ENCODE measurements at places on chromosomes 5 and 9.

GRCh38 chr9:132575005-132575609 is 7.3 kb upstream of the BARHL1 start:
- DNase-seq: peak; percentile 70

DNA sequence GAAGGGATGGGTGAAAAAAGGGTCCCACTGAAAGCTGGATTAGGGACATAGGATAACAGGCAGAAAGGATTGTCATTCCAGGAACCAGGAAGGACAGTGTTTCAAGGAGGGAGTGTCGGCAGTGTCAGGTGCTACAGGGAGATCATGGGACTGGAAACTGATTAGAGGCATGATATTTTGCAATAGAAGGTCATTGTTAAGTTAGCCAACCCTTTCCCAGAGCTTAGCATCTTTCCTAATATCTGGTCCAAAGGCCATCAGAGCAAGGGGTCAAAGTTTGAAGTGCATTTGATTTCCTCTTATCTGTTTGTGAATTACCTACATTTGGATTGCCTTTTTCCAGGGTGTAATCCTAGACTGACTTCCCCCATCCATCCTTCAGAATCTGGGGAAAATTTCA is 91.3 kb downstream of the DOCK2 start:
- DNase-seq: no peak

DNA sequence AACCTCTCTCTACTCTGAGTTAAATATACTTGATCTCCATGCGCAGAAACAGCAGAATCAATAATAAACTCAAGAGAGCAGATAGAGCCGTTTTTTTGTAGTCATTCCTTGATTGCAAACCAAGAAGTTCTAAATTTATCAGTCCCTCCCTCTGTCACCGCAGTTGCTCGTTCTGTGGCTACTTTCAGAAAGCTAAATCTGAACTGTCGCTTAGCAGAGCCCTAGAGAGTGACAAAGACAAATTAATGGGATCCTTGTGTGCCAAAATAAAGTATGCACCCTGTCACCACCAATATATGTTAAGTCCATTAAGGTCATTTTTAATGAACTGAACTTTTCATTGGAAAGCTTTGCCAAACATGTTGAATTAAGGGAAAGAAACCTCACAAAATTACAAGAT is 218.3 kb downstream of the ADAMTSL1 start:
- DNase-seq: no peak

- no peak for DNase-seq
These were observed 66.3 kb downstream of the RCL1 start for GRCh38 chr9:4859035-4859434.

DNA sequence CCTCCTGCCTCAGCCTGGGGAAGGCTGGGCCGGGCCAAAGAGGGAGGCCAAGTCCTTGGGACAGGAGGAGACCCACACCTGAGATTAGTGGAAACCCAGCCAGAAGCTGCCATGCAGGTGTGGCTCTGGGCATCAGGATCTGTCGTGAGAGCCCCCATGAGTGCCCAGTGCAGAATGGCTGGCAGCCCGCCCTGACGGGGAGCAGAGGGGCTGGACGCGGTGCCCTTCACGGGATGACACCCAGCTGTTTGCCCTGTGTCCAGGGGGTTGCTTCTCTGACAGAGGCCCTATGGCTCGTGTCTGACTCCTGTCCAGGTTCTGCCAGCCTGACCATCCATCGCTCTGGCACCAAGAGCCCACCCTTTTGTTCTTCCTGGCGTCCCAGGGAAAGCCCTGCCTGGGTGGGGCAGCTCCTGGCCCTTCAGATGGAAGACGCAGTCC is 8.5 kb downstream of the DIPK1B start:
- no peak for DNase-seq

DNA sequence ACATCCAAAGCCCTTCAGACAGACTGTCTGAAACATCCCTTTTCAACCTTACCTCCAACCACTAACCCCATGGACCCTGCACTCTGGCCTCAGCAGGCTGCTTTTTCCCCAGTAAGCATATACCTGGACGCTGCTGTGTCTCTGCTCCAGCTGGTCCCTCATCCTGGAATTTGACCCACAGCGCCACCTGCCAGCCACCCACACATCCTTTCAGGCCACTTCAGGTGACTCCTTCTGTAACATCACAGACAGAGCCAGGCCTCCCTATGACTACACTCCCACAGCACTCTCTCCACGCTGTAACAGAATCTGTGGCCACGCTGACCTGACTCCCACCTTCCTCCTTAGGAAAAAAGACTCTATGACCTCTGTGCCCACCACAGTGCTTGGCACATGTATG is 3.4 kb downstream of the MGAT1 start:
- DNase-seq: peak; percentile 69

- no peak for DNase-seq
These were observed 46.1 kb upstream of the RIC1 start for GRCh38 chr9:5582835-5583195.

- no peak for DNase-seq
These were observed 84.9 kb downstream of the TRPM3 start for GRCh38 chr9:71036501-71036900.

- DNase-seq: no peak
These were observed 99.3 kb downstream of the CCDC192 start for GRCh38 chr5:127802477-127802865.

GRCh38 chr5:73486119-73486899 is 11.9 kb upstream of the BTF3 start:
- DNase-seq: no peak

- DNase-seq: no peak
These were observed 288.3 kb upstream of the NR4A3 start for GRCh38 chr9:99533421-99533820.

- DNase-seq: no peak
These were observed 88.4 kb upstream of the BOD1 start for GRCh38 chr5:173704615-173705511.

DNA sequence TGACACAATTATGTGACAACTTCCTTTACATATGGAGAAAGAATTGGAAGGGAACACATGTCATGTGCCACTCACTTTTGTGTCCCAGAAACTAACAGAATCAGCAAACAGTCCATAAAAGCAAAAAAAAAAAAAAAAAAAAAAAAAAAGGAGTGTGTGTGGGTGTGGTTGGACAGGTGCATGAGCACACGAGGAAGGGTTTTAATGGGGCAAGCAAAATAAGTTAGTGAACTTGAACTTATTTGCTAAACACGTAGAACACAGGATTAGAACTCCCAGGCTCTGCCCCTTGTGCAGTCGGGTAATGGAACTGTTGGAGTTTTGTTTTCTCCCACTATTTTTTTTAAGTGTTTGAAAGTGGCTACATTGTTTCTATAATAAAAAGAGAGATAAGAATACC is 74.8 kb upstream of the PJA2 start:
- no peak for DNase-seq

GRCh38 chr9:19699756-19700155 is 89.1 kb downstream of the SLC24A2 start:
- no peak for DNase-seq

DNA sequence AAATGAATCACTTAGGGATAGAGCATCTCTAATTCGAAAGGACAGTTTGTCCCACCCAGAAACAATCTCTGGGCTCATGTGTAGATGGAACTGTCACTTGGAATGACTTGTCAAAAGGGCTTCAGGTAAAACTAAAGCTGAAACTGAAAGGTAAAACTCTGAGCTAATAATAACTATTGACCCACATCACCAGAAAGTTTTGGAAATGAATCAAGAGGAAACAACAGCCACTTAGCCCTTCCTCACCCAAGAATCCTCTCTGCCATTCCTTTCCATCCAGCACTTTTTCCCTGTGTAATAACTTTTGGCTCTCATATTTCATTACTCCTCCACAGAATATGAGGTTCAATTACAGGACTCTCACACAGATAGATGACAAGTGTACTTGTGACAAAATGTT is 14.0 kb upstream of the GLRX start:
- no peak for DNase-seq

- no peak for DNase-seq
These were observed 136.2 kb downstream of the FANCC start for GRCh38 chr9:95181226-95181818.

DNA sequence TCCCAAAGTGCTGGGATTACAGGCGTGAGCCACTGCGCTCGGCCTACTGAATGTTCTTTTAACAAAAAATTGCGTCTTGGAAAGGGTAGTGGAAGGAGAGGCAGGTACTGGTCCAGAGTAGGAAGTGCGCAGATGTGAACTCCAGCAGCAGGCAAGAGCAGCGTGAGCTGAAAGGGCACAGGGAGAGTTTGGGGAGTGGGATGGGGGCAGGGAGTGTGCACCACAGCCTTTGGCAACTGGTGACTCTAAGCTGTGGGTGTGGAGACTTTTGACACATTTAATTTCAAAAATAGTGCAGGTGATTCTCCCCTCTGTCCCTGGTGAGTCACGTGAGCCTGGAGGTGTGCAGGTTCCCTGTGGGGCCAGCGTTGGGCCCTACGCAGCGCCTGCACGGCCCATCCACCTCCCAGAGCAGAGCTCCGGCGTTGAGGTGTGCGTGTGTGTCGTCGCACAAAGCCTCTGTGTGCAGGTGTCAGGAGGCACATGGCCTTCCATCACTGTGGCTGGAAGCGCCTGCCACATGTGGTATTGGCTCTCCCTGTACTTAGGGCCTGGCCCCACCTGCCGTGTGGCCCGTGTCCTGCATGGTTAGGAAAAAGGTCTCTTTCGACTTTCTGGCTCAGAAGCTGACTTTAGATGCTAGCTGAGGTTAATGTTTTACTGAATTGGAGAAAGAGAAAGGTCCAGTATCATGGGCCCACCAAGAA is 11.5 kb downstream of the SQSTM1 start:
- DNase-seq: no peak

- DNase-seq: no peak
These were observed 32.8 kb downstream of the PLAC8L1 start for GRCh38 chr5:146072595-146072994.

DNA sequence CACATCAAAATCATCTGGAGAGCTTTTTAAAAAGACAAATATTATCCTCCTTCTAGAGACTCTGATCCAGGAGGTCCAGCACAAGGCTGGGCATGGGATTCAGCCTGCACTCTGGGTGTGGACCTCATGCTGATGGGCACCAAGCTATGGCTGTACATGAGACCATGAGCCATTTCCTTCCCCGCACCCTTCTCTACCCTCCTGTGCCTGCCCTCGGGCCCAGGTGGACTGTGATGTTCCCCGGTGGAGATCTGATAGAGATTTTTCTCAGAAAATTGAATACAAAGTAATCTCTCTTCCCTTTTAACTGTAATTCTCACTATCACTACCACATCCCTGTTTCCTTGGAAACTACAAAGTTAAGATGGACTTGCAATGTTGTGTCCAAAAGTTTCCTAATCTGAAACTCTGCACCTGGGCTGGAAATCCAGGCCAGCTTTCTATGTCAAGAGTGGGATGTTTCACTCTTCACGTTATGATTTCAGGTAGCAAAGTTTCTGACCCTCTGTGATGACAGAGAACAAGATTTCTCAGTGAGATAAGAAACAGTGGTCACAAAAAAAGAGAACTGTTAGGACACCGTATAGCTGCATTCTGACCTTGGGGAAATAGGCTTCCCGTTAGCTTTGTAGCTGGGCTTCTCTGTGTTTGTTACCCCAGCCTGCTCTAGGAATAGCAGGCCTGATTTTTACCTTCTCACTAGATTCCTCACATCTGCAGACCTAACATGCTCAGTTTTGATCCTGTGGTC is 11.5 kb downstream of the SFXN1 start:
- no peak for DNase-seq

GRCh38 chr5:171907725-171908343 is 98.6 kb downstream of the FBXW11 start:
- DNase-seq: peak; percentile 47

DNA sequence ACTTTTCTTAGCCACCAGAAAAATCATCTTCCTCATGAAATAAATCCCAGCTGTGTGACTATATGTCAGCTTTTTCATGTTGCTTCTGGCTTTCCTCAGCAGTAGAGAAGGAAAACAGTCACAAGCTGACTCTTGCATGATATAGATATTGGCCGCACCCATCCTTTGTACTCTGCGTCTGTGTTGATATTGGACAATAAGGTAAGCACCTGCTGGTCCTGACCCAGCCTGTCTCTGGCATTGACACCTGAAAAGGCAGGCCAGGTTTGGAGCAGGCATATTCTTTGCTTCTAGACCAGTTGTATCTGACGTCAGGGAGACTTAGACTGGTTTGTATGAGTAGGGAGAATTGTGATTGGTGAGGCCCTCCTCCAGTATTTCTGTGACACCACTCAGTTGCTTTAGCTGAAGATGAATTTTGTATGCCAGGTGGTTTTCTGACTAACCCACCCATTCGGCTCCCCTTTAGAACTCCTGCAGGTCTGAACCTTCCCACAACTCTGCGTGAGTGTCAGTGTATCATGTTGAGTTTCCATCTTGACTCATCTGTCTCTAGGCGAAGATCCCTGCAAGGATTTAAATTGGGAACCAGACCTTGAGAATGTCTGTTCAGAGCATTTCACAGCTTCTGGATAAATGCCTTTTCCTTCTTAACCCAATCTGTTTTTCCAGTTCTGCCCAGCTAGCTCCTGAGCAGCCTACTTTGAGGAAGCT is 151.2 kb upstream of the RUSC2 start:
- DNase-seq: no peak

DNA sequence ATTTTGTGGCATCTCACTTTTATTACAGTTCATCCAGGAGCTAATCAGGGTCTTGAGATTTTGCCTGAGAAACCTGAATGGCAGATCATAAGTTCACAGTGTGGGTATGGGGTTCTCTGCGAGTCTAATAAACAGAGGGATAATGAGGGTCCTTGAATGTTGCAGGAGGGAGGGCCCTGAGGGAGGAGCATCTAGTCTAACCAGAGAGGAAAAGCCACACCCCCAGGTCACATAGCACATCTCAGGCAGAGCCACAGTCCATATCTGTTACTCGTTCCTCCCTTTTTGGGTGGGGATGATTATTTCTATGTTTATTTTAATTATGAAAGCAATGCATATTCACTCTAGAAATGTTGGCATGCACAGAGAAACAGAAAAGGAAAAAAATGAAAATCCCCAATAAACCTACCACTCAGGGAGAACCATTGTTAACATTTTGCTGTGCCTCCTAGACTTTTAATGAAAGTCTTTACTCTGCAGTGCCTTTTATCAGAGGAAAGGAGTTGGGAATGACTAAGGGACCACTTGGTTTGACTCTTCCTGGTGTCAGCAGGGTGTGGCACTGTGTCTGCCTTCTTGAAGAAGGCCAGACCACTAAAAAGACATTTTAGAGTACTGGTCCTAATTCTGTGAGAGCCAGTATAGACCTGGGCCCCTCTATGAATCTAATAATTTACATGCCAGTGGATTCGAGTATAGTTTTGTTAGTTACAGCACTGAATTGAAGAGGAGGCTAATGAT is 2.8 kb downstream of the GALNT12 start:
- DNase-seq: peak; percentile 46
